ENCODE measurements at places on chromosomes 2 and 18.

DNA sequence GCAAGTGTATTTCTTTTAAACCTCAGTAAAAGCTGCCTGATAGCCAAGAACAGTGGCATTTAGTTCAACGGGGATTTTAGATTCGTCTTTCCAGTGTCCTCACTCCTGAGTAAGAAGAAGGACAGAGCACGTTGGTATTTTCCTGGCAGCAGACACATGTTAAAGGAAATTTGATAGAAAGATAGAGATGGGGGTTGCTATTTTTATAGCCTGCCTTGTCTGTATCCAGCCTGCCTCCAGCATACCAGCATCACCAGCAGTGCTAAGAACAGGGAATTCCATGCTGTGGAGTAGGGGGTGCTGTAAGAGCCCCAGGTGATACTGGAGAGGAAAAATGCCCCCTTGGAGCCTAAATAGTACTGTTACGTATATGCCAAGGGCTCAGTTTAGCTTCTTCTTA, 1.1 kb upstream of the SMYD1 start:
- no peak for DNase-seq

DNA sequence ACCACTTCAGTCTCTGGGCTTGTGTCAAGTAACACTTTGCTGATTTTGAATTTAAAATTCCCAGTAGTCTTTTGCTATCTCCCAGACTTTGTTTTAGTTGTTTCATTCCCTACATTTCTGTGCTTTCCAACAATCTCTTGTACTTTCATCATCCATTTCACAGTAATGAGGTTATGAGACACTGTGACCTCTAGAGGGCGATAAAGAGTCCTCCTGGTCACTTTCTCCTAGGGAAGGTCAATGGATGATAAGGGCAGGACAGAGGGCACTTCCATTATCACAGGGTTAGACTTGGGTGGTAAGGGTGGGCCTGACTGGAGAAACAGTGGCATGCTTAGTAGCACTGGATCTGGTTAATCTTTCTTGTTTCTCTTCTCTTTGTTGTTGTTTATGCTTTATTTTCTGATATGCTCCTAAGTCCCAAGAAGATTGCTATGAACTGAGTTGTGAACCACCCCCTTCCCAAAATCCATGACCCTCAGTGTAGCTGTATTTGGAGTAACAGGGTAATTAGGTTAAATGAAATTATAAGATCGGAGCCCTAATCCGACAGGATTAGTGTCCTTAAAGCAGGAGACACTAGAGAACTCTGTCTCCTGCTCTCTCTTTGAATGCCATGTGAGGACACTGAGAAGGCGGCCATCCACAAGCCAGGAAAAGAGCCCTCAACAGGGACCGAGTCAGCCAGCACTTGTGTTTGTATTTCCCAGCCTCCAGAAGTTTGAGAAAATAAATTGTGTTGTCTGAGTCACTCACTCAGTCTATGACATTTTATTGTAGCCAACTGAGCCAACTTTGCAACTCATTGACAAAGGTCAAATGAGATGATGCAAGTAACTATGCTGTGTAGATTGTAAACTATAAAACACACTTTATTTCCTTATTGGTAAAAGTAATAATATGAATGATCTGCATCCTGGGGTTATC, 779.2 kb downstream of the CNTNAP5 start:
- no peak for DNase-seq

GRCh38 chr2:36366491-36367120, 11.0 kb downstream of the CRIM1 start:
- DNase-seq = no peak

- no peak for DNase-seq
These were observed 560.6 kb downstream of the SLC4A3 start for GRCh38 chr2:220188031-220188430.

- DNase-seq = no peak
These were observed 205.8 kb upstream of the CTAGE1 start for GRCh38 chr18:22623513-22623912.

GRCh38 chr2:196284144-196284844, 112.9 kb upstream of the STK17B start:
- DNase-seq = no peak

- no peak for DNase-seq
These were observed 88.6 kb downstream of the B3GNT2 start for GRCh38 chr2:62284471-62284870.

DNA sequence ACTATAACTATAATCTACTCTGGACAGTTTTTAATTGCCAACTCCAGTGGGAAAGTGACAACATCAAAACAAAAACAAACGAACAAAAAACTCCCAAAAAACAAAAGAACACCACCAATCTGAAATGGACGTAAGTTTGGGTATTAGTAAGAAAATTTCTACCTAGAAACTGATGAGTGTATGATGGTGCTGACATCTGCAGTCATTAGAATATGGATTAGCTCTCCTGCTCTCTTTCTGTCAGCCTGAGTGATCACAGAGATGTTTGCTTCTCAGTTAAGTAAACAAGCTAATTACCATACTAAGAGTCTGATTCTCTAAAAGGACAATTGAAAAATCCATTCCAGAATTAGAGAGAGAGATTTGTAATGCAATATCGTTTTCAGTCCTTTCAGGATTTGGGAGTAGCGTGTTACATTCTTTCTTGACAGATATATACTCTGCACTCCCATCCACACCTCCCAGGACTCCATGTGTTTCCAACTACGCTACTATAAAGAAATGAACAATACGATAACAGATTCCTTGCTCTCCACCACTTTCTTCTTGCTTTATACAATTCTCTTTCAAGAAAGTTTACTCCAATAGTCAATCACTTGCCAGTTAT, 1347.4 kb upstream of the PIK3C3 start:
- DNase-seq = no peak

DNA sequence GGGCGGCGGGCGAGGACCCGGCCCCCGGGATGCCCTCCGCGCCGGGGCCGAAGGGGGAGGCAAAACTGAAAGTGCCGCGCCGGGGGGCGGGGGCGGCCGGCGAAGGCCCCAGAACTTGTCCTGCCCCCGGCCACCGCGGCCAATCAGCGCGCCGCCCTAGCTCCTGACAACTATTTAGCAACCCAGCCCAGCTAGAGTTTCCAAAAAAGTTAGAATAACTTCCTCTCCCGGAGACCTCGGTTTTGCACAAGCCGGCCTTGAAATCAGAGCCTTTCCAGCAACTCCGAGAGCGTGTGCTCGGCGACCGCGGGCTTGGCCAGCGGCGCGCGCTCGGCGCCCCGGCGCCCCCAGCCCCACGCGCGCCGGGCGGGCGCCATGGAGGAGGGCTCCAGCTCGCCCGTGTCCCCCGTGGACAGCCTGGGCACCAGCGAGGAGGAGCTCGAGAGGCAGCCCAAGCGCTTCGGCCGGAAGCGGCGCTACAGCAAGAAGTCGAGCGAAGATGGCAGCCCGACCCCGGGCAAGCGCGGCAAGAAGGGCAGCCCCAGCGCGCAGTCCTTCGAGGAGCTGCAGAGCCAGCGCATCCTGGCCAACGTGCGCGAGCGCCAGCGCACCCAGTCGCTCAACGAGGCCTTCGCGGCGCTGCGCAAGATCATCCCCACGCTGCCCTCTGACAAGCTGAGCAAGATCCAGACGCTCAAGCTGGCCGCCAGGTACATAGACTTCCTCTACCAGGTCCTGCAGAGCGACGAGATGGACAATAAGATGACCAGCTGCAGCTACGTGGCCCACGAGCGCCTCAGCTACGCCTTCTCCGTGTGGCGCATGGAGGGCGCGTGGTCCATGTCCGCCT, at the start of gene TWIST2:
Gene TWIST2 (plus strand): TSS at position 245 of the 850 bp plus-strand sequence. CDS start 131 bp downstream, at position 376.
- DNase-seq = no peak

GRCh38 chr2:161170958-161171932, 11.0 kb downstream of the TANK start:
- no peak for DNase-seq

DNA sequence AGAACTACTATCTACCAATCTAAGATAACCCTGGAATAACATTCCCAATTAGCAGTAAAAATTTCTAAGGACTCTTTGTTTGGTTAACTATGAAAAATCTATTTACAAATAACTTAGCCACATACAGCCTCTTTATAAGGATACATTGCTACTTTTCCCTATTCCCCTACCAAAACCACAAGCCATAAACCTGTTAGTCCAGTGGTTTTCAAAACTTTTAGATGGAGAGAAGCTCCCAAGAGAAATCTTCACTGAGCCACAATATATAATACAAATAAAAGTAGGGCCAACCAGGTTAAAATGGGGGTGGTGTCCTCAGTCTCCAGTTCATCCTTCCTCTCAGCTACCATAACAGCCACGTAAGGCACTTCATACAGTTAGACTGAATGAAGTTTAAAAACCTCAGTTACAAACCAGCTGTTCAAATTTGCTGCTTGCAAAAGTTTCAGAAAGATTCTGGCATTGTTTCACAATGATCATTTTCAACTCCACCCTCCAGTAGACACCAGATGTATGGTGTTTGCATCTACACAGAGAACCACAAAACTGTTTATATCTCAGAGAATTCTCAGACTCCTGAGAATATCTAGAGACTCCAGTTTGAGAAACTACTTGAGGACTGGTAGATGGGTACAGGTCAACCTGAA, 26.0 kb downstream of the SOS1 start:
- no peak for DNase-seq

- no peak for DNase-seq
These were observed 85.6 kb downstream of the DDX1 start for GRCh38 chr2:15677141-15677843.

All from left renal pelvis (tissue), 4 donors.